Breast epithelium (tissue), 4 donors: ENCODE measurements at places on chromosomes 12 and 14.

- DNase-seq: no peak
Measured at GRCh38 chr14:103204852-103205540, 81.7 kb downstream of the TNFAIP2 start.

GRCh38 chr14:22390195-22390594 lies 198.8 kb downstream of the DAD1 start:
- DNase-seq: no peak

GRCh38 chr12:50081096-50081808 lies 3.9 kb upstream of the SMARCD1 start:
- DNase-seq: no peak

DNA sequence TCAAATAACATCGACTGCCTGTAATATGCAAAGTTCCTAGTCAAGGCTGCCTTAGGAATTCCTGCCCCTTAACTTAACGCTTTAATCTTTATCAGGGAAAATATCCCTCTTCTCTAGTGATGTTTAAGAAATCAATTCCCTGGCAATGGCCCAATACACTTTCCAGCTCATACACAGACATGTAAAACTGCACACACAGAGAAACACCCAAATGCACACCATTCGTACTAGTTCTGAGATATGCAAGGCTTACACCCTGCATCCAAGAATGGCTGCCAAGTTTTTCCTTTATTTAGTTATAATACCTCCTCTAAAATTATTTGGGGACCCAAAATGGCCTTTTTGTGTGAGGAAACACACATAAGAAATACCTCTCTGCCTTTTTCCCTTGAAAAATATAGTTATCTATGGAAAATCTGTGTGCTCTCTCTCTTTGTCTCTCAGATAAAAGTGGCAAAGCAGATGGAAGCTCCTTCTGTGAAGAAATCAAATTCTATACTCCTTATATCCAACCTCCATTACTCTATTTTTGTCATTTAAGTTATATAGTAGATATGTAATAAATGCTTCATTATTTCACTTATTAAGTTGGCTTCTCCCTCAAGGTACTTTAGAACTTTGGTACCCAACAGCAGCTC lies 120.0 kb upstream of the MDM1 start:
- no peak for DNase-seq

DNA sequence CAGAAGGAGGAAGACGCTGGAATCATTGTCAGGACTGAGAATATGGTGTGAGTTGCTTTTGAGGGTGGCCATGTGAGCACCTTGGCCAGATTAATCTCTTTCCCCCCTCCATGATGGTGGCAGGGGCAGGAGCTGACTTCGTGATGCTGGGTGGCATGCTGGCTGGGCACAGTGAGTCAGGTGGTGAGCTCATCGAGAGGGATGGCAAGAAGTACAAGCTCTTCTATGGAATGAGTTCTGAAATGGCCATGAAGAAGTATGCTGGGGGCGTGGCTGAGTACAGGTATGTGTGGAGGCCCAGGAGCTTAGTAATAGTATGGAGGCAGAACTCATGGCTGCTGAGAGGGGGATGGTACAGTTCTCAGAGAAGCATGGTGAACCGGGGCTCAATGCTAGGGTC lies 4.3 kb downstream of the TINF2 start:
- no peak for DNase-seq

DNA sequence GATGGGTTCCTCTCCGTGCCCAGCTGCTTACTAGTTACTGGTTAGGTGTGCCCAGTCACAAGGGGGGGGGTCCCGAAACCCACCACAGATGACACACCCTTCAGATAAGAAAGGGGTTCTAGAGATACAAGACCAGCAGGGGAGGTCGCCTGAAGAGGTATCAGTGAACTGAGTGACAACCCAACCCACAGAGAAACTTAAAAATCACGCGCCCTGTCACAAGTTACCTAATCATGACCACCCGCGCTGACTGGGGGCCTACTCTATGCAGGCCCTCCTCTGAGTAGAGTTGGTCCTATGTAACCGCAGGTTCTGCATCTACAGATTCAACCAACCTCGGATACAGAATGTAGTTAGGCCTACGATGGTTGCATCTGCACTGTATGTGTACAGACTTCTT lies 210.3 kb upstream of the SFSWAP start:
- DNase-seq: no peak

GRCh38 chr14:100660882-100661635 lies 65.6 kb upstream of the DLK1 start:
- DNase-seq: no peak

- DNase-seq: no peak
Measured at GRCh38 chr12:28866715-28867503, 282.2 kb upstream of the FAR2 start.
